ENCODE measurements at places on chromosomes 6 and 20.

GRCh38 chr20:44646641-44647274 lies 4.7 kb downstream of the ADA start:
- peak; percentile 84 for DNase-seq

DNA sequence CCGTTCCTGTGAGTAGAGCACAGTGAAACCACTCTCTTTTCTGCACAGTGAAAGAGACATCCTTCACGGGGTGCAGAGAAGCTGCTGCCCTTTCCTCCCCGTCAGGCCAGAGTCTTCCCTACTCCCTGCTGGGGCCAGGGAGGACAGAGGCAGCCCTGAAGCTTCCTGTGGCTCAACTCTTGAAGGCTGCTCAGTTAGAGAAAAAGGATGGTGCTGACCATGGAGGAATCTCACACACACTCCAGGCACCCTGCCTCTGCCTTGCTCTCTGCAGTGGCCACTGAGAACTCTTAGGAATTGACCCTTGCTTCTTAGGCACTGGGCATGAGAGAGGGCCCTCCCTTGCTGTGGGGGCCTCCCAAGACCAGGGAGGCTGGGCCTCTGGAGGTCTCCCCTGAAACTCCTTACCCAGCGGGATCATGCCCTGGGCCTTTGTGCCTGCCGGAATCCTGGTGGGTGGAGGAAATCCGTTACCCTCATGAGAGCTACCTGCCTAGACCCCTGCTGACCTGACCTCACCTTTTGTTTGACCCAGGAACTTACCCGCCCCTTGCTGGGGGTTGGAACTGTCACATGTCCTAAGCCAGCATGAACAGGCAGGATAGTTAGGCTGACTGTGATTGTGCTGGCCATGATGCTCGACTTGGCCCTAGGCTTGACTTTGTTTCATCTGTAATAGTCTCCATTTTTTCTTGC lies 65.0 kb upstream of the CD93 start:
- DNase-seq = no peak

DNA sequence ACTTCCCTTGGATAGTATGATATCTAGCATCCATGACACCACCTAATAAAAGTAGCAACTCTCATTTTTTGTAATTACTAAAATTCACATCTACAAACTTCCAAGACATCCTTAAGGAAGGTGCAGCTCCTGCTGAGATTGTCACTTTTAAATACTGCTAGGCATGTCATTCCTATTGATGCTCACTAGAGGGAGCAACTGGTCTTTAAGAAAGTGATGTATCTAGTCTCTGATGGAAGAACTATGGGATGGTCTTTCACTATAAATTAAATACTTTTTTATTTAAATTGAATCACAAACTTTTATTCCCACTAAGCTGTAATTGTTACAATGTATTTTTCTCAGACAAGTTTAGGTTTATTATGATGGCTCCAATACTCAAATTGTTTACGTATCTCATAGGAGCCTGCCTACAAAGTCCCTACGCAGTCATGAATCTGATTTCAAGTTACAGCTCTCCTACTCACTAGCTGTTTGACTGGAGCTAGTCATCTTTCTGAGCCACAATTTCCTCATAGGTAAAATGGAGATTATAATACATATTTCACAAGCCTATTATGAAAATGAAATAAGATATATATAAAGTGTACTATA lies 8.1 kb upstream of the TSPYL1 start:
- peak; percentile 61 for DNase-seq

DNA sequence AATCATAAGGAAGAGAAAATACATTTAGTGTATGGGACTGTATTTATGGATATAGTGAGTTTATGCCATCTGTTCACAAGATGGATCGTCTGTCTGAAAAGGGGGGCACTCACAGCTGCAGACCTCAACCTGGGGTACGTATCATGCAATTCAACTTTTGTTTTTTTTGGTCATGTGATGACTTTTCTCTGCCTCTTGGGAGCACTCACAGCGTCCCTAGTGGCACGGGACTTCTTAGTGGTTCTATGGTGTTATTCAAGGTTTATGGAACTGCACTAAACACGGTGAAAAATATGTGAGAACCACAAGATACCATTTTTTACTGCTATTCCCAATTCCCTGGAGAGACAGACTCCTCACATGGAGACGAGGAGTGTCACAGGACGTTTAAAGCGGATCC lies 60.4 kb upstream of the MPC1 start:
- DNase-seq = no peak

GRCh38 chr20:57596998-57597939 lies 23.0 kb downstream of the ZBP1 start:
- DNase-seq = peak; percentile 68

GRCh38 chr6:30470968-30471367 lies 18.3 kb upstream of the HLA-E start:
- DNase-seq = no peak

DNA sequence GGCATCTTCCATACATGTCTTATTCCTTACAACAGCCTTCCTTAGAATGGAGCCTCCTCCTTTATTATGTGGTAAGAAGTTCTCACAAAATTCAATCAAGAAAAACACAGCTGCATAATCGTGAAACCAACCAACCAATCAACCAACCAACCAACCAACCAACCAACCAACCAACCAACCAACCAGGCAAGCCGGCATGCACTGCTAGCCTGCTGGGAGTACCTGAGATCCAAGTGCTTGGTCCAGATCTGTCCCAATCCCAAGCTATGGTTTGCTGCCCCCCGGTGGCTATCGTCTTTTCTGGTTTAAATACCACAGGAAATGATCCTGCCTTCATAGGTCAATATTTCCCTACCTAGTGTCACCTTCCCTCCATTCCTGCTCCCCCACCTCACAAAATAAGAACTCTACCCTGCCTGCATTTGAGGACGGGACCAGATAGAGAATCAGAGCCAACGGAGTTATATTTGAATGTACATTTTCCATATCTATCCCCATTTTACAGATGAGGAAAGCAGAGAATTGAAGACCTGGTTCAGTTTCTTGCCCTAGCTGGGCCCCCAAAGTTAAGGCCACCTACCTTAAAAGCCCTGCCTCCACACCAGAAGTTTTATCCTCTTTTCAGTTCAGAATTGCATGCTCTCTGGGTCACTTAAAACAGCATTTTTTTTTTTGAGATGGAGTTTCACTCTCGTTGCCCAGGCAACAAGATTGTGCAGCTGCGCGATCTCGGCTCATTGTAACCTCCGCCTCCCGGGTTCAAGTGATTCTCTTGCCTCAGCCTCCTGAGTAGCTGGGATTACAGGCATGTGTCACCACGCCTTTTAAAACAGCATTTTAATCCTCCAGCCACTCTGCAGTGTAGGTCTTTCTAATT lies 27.1 kb downstream of the RAB44 start:
- peak; percentile 73 for DNase-seq

GRCh38 chr20:62993856-62994494 lies 12.8 kb downstream of the BHLHE23 start:
- no peak for DNase-seq

DNA sequence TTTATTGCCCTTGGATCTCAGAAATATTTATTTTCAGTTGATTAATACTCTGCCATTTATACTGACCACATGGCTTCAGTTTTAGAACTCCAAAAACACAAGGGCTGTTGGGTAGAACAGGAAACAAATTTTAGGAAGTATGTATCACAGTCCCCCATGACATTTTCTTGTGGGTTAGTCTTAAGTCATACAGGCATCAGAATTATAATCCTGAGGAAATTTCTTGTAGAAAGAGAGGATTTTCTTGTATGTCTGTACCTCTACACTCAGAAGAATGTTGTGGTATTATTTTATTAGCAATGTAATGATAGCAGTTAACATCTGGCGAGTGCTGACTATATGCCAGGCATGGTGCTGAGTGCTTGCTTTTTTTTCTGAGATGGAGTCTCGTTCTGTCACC lies 302.9 kb downstream of the CLIC5 start:
- peak; percentile 61 for DNase-seq
